Thymus (tissue), 14 donors: ENCODE measurements at places on chromosomes 7 and 10. TPM values are rescaled to one million over a fixed set of nuclear protein-coding genes. Genes with fewer than 3 reads are reported as not detected.

Gene KIAA1217
- total RNA-seq, result 9.7 TPM

- H3K4me3 ChIP-seq, result no peak overlapping the region
- no peak for DNase-seq
- H3K27ac ChIP-seq, result no peak overlapping the region
Observed at GRCh38 chr10:79166741-79167140, 98.0 kb downstream of the ZMIZ1 start.

GRCh38 chr7:154627646-154628290 lies 375.2 kb downstream of the PAXIP1 start:
- no peaks in the 10 kb centered on the region for H3K27me3 ChIP-seq
- no peak overlapping the region for H3K27ac ChIP-seq
- no peaks in the 10 kb centered on the region for H3K4me1 ChIP-seq
- no peak for DNase-seq

- no peaks in the 10 kb centered on the region for H3K4me1 ChIP-seq
- DNase-seq, result no peak
- H3K36me3 ChIP-seq, result no peaks in the 10 kb centered on the region
- no peak overlapping the region for H3K4me3 ChIP-seq
- H3K27ac ChIP-seq, result no peak overlapping the region
Observed at GRCh38 chr10:118971876-118972275, 57.6 kb upstream of the NANOS1 start.

Gene PPP1R3C
- 1.2 TPM for total RNA-seq

GRCh38 chr7:31688372-31688771 lies 1.4 kb downstream of the PPP1R17 start:
- no peak overlapping the region for H3K4me3 ChIP-seq
- no peak for DNase-seq
- no peaks in the 10 kb centered on the region for H3K36me3 ChIP-seq
- H3K4me1 ChIP-seq, result no peaks in the 10 kb centered on the region

Gene CLRN3
- 0.05 TPM for total RNA-seq
